Hypothalamus (tissue), 51 donors: ENCODE measurements at places on chromosomes 12 and 14.
A peak's percentile ranks its signal among the peaks of the same experiment; 100 is the strongest.

DNA sequence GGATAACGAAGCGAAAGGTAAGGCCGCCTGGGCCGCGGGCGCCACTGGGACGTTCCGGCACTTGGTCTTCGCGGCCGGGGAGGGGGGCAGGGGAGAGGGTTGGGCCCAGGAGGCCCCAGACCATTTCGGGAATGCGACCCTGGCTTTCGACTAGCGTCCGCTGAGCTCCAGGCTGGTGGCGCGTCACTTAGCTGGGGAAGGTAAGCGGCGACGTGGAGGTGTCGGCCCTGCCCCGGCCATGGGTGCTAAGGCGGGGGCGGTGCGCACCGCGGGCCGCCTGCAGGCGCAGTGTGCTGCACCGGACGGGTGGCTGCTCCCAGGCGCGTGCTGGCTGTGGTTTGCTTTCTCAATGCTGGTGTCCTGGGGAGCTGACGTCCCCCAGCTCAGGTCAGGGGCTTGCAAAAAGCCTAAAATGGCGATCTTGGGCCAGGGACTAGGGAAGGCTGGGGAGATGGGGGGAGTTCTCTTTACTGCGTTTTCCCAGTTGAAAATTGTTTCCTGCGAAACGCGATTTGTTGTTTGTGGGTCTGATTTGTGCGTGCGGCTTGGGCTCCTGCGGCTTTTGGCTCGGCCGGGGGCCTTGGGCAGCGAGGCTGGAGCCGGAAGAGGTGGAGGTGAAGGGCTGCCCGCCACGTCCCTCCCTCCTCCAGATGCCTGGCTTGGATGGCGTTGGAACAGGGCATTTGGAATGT lies 1.2 kb downstream of the HOXC10 start:
- DNase-seq = no peak

DNA sequence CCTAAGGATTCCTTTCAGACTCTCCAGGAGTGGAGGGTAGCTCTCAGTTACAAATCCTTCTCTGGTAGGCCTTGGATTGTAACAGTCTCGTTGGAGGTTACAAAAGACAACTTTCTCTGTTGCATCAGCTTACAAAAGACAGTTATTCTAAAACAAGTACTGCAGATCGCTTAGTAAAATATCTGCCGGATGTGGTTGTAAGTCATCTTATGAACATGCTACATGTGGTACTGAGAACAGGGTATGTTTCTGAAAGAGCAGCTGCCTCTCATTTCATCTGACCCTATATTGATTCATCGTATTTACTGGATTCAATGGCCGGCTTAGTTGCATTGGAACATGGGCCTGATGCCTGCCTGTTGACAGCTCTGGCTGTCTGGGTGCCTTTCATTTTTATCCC lies 157.4 kb downstream of the PTCSC3 start:
- DNase-seq = no peak

GRCh38 chr12:67270622-67271021 lies 1.5 kb downstream of the CAND1 start:
- DNase-seq = no peak

DNA sequence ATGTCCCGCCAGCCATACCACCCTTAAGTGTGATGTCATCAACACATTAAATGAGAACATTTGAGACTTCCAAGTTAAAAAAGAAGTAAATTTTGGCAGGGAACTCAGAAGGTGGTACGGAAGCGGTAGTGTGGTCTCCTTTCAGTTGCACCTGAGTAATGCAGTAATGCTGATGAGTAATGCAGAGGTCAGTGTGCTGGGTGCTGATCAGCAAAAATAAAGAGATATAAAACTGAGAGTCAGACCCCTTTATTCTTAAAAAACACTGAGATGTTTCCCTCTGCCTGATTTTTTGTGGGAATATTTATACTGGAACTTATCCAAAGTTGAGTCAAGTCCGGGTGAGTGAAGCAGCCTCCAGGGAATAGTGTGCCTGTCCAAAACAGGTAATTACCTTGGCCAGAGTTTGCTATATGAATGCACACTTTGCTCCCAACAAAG lies 370.6 kb upstream of the PRICKLE1 start:
- DNase-seq = no peak

GRCh38 chr12:6374028-6374785 lies 1.2 kb downstream of the SCNN1A start:
- DNase-seq = no peak

- DNase-seq = no peak
These were observed 69.2 kb downstream of the SLC41A2 start for GRCh38 chr12:104888892-104889291.

DNA sequence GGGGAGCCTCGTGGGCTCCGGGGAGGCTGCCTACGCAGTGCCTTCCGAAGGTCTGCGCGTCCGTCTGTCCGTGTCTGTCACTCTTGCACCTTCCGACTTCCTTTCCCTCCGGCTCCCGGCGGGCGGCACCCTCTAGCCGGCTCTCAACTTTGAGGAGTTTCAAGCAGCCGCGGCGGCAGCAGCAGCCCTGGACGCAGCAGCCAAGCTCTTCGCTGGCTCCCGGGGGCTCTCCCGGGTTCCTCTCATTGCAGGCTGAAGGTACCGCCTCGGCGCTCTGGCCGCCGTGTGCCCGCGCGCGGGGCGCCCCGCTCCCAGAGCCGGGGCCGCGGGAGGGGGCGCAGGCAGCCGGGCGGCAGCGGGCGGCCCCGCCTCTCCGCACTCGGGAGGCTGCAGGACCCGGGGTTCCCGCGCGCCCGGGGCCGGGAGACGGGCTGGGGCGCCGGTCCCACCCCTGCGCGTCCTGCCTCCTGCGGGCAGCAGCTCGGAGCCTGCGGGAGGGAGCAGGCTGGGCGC lies at the start of the genes AMIGO2 and PCED1B:
Gene AMIGO2, minus strand, starts transcription at position 492 of the 513 bp plus-strand sequence. CDS start 957 bp downstream, outside the sequence.
Gene PCED1B, plus strand, starts transcription at position 154 of the 513 bp plus-strand sequence. CDS start 155,443 bp downstream, outside the sequence.
- peak; percentile 50 for DNase-seq

DNA sequence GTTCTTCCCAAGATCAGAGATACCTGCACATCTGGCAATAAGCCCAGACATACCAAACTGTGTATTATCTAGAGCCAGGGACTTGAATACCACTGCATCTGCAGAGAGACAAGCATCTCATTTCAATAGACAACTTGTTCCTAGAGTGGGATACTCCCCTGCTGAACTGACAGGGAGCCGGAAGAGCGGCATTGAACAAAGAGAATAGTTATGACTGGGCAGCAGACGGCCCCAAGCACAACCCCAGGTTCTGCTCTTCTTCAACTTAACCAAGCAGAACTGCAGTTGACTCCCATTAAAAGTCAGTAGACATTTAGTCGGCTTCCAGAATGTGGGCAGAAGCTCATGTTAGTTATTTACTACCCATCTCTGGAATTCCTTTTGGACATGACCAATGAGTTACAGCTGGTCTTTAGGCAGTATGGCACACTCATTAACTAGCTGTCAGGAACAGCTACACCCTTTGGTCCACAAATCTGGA lies 112.9 kb downstream of the HMGA2 start:
- DNase-seq = no peak

- no peak for DNase-seq
These were observed 36.3 kb downstream of the PRKAB1 start for GRCh38 chr12:119704065-119704747.

DNA sequence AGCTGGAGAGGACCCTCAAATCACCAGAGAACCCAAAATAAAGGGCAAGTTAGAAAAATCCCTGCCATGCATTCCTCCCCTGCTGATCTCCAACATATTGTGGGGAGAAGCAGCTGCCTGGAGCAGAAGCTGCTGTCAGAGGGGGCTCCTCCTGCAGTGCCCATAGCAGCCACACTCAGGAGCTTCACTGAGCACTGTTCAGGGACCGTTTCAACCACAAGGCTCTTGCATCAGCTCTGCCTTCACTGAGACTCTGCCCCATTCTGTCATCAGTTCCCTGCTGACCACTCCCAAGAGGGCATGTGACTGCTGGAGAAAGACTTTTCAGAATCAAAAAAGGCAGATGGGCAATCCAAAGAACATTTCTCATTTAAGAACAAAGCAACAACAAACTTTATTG lies 392.7 kb downstream of the GALC start:
- DNase-seq = no peak

- DNase-seq = no peak
These were observed 328.8 kb downstream of the ADGRD1 start for GRCh38 chr12:131282292-131283080.

- no peak for DNase-seq
These were observed 95.7 kb downstream of the SCN8A start for GRCh38 chr12:51686727-51687126.

DNA sequence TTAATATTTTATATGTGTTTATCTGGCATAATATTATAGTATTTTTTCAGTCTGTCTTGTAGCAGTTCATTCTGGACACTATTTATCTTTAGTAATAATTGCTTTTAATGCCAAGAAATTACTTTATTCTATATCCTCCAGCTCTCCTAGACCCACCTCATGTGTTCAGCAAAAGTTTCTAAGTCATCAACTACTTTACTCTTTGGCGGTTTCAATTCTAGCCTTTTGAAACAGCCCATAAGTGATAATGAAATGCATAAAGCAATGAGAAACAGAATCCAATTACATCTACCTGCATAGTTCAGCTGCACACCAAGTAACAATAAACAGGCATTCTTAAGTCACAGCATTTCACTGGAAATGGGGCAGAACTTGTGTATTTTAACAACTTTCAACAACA lies 225.5 kb downstream of the SLC25A21 start:
- DNase-seq = no peak

DNA sequence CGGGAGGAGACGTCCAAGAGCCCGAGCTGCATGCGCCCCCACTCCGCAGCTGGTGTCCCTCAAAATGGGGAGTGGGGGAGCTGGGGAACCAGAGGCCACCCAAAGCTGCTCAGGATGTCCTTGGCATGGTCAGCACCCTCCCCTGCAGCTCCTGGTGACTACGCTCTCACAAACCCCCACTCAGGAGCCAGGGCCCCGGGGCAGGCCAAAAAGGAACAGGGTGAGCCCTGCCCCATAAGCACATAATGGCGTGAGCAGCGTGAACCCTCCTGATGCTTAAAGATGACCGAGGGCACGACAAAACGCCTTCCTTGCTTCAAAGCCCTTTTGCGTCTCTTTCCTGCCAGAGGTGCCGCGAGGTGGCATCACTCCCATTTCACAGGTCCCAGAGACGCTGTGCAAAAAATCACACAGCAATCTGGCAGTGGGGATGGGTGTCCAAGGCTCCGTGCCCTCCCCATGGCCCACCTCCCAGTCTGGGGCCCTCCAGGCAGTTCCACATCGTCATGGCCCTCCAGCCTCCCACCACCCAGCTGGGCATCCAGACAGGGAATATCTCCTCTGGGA lies 13.5 kb downstream of the NCOR2 start:
- DNase-seq = no peak

DNA sequence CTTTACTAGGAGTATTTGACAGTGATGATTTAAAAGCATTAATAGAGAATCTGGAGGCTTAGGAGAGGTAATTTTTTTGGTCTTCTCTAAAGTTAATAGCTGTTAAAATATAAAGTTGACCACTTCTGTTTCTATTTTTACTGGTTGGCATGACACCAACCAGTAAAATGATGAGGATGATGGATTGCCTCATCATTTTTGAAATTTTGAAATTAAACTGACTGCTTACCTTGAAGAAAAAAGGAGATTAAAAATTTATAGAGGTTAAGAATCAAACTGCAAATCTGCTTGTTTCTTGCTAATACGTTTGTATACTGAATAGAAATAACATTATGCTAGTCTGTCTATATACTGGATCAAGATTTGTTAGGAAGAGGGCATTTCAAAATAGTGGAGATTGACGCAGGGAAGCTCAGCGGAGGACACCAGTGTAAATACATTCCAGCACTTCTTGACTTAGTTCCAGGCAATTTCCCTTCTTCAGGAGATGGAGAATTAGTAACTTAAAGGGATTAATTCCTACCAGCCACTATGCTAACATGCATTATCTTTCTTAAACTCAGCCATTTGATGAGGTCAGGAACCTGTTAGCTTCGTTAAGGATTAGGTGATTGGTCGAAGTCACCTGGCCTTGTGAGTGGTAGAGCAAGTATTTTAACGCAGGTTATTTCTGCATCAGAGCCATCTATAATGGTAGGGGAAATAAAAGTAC lies 3.6 kb downstream of the EID3 start:
- DNase-seq = no peak

DNA sequence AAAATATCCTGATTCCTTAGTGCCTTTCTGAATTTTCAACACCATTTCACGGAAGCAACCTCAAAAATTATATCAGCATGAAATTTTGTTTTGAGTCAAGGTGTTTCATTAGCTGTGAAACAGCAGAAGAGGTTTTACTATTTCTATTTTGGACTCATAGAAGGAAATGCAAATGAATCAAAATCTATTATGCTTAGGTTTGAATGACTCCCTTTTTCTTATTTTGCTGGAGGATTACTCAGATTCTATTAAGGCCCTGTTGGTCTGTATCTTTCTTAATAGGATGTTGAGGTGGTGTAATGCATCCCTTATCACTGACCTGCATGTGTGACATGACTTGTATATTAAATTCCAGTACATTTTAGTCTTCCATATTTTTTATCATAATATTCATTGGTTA lies 165.8 kb downstream of the TMTC2 start:
- DNase-seq = no peak

DNA sequence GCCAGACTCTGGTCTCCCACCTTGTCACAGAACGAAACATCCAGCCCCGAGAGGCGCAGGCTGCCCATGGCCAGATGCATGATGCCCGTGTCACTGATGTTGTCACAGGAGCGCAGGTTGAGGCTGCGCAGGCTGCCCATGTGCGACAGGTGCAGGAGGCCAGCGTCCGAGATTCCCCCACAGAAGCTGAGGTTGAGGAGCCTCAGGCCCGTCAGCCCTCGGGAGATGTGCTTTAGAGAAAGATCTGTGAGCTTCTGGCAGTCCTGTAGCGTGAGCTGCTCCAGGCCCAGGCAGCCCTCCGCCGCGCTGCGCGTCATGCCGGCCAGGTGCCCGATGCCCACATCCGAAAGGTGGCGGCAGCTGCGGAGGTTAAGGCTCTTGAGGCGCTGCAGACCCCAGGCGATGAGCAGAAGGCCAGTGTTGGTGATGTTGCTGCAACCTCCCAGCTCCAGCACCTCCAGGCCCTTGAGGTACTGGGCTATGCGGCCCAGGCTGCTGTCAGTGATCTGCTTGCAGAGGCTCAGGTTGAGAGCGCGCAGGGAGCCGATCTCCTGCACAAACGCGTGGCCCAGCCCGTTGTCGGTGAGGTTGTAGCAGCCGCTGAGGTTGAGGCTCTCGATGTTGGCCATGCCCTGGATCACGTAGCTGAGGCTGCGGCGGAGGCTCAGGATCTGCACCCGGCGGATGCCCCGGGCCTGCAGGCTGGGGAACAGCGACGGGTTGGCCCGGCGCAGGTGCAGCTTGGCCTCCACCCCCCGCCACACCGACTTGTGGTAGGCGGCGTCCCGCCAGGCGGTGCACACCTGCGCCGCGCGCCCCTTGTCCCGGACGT lies 991 bp downstream of the FBXL14 start:
- no peak for DNase-seq

- DNase-seq = no peak
These were observed 65.0 kb downstream of the NUMB start for GRCh38 chr14:73393375-73393774.

DNA sequence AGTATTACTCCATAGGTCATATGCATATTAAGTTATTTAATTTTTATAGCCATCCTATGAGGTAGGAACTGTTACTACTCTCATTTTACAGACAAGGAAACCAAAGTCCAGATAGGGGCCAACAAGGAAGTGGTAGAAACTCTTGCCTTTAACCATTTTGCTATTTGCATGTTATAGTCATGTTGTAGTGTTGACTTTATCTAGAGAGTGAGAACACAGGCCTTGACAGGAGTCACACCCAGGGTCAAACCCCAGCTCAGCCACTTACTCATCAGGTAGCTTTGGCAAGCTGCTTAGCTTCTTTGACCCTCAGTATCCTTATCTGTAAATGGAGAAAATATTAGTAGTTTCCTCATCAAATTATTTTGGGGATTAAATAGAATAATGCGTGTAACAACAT lies 156.2 kb downstream of the CAND1 start:
- no peak for DNase-seq
